ENCODE measurements at places on chromosomes 6 and 20.

GRCh38 chr6:141618180-141618581, 514.5 kb upstream of the GJE1 start:
- DNase-seq, result no peak

DNA sequence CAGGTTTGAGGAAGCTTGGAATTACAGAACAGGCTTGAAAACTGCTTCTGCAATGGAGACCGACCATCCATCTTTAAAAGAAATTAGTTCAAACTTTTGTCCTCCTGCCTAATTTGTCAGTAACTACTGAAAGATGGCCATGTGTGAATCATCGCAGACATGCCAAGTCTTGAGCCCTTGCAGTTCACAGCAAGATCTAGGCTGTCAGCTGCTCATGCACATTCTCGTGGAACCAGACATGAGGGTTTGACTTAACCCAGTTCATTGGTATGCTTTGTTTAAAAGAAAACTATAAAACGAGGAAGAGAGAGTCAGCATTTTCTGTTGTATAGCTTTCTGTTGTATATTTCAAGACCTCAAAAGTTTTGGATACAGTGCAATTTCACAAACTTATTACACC, 74.0 kb upstream of the SAMD5 start:
- no peak for DNase-seq

- no peak for DNase-seq
Measured at GRCh38 chr6:123007885-123008284, 11.8 kb downstream of the CLVS2 start.

DNA sequence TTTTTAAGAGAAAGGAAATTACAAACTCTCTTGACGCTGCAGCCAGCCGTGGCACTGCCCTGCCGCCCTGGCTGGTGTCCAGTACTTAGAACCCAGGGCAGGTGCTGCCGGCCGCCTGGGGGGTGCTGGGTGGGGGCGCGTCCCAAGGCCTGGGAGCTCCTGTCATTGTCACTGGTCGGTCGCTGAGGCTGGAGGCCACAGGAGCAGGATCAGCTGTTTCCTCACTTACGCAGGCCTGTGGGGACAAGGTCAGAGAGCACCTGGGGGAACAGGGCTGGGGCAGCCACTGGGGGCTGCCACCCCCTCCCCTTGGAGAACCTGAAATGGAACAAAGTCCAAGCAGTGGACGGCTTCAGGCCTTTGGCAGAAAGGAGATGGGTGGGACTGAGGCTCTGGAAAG, 5.6 kb downstream of the BIRC7 start:
- no peak for DNase-seq

- peak; percentile 10 for DNase-seq
Measured at GRCh38 chr6:4446982-4447381, 311.6 kb upstream of the ECI2 start.

GRCh38 chr6:124040655-124041054, 237.0 kb downstream of the NKAIN2 start:
- DNase-seq, result no peak

DNA sequence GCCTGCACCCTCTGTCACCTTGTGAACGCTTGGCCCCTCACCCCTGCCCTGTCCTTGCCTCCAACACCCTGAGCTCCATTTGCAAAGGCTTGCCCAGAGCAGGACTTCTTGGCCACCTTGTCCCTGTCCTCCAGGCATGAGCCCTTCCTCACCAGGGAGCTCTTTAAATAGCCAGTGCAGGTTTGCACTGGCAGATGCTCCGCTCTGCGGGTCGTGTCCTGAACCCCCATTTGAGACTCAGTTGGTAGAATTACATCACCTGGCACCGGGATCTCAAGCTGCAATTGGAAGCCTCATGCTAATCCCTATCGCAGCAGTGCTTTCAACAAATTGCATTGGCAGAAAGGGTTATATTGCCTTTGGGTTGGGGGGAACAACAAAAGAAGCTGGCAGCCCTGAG, 85.9 kb downstream of the TRMT6 start:
- no peak for DNase-seq

GRCh38 chr20:40925829-40926510, 102.7 kb upstream of the TOP1 start:
- DNase-seq, result no peak

- no peak for DNase-seq
Measured at GRCh38 chr20:24381886-24382285, 87.5 kb upstream of the SYNDIG1 start.

DNA sequence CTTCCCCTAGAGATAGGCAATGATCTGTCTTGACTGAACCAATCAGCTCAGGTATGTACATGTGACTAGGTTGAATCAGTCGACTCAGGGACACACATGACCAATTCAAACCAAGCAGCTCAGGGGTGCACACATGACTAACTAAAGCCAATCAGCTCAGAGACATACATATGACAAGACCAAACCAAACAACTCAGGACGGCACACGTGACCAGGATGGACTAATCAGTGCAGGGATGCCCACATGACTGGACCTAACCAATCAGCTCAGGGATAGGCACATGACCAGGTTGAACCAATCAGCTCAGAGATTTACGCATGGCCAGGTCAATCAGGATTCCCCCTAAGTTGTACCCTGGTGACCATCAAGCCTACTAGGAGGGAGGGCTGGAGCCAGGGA, 310.3 kb downstream of the CDH26 start:
- DNase-seq, result no peak

DNA sequence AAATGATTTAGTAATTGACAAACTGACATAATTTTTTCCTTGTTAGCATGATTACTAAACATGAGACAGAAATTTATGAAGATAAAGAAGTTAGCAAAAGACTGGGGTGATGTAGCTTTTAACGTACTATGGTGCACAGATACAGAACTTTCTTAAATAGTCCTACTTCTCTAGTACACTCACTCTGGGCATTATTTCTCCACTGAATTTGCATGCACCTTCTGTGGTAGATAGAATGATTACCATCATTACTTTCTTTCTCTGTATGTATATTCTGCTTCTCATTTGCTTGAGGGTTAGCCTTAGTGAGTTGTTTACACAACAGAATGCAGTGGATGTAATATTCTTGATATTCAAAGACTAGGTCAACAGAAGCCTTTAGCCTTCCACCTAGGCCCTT, 173.1 kb upstream of the EPHA7 start:
- DNase-seq, result no peak

GRCh38 chr20:35508493-35509218, 20.8 kb downstream of the C20orf173 start:
- DNase-seq, result no peak

DNA sequence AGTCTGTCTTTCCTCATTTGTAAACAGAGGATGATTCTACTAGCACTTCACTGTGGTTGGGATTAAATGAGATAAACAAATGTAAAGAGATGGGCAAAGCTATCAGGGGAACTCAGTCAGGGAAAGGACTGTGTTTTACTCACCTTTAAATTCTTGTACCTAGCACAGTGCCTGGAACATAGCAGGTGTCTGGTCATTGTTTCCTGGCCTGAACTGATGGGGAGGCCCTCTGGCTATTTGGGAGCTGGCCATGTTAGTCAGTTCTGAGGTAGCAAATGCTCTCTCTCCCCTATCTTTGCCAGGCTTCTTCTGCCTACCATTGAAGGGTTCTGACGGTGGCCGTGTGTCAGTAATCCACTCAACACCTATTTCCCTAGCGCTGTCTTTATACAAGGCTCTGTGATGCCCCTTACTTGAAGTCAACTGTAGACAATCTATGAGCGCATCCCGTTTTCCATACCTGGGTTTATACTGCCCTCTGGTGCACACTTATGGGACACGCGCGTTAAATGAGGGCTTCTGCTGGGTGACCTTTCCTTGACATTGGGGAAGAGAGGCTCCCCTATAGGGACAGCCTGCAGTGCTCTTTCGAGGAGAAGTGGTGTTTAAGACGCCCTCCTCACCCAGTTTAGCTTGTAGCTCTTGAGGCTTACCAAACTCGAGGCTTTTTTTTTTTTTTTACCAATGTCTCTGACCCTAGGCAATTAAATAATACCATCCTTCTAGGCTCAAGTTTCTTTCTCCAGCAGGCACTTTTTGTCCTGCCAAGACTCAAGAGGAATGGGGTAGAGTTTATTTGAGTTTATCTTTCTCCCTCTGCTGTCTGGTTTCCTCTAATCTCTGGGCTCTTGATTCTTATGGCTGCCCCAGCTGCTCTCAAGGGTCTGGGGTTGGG, 4.0 kb upstream of the SPATS1 start:
- peak; percentile 69 for DNase-seq

DNA sequence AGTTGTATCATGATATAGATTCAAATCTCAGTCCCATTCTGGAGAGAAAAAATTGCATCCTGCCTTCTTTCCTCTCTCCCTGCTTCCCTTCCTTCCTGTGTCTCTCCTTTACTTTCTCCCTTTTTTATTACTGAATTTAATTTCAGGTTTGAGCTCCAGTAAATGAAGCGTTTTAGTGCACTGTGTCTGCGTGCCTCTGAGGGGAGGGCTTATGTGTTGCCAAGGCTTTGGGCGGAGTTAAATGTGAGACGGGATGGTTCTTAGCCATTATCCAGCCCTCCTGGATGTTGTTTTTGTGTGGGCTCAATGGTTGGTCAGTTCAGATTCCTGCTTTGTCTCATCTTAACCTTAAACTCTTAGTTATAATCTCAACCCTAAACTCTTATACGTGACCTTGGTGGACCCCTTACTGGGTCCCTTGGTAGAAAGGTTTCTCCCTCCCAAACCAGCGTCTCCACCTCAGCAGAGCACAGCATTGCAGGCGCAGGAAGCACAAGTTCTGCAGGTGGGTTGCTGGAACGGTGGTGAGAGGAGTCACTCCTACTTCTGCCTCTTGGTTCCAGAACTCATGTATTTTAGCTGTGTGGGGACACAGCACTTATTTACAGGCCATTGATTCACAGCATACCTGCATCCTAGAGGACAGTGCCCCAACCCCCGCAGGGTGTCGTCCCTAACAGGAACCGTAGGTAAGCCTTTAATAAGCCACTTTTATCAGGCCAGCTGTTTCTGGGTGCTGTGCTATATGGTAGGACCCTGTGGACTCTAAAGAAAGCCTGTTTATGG, 68.5 kb downstream of the DNAH8 start:
- no peak for DNase-seq

DNA sequence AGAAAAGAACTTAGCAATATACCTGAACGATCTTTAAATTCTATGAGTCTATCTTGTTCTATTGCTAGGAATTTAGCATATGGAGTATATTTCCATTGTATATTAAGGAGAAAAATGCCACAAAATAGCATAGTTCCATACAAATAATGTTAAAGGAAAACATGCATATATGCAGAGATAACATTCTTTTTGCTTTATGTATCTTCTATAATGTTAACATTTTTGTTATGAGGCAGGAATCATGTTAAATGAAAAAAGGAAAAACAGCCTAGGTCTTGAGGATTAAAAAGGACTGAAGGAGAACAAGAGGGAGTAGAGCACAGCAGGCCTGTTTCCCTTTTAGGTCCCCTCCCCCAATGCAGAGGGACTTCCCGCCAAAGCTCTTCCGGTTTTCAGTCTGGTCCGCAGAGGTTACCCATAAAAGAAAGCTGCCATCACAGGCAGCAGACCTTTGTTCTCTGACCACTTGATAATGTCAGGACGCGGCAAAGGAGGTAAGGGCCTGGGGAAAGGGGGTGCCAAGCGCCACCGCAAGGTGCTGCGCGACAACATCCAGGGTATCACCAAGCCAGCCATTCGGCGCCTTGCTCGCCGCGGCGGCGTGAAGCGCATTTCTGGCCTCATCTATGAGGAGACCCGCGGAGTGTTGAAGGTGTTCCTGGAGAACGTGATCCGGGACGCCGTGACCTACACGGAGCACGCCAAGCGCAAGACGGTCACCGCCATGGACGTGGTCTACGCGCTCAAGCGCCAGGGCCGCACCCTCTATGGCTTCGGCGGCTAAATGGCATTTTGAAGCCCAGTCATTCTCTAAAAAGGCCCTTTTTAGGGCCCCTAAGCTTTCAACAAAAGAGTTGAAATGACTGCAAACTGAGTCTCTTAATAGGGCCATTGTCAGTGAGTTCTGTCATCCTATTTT, 108.4 kb upstream of the PRSS16 start:
- DNase-seq, result no peak

DNA sequence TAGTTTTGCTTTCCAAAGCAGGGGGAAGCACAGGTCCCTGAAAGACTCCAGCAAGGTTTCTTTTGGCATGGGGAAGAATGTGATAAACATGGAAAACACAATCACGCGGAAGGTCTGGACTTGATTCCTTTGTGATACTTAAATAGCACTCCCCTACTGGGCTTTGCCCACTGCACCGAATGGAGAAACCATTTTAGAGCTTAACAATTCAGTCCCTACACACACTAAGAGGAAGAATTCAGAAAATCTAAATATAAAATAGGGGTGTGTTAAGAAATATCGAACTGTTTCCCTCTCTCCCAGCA, 71.4 kb upstream of the NHSL1 start:
- DNase-seq, result no peak

GRCh38 chr6:2471472-2471871, 226.1 kb upstream of the GMDS start:
- no peak for DNase-seq

GRCh38 chr20:6828794-6829423, 61.4 kb downstream of the BMP2 start:
- DNase-seq, result peak; percentile 68

- peak; percentile 39 for DNase-seq
Measured at GRCh38 chr6:130981409-130981808, 81.6 kb downstream of the EPB41L2 start.

GRCh38 chr6:39441986-39442385, 119.5 kb upstream of the KCNK16 start:
- no peak for DNase-seq

- DNase-seq, result no peak
Measured at GRCh38 chr6:6711832-6712448, 123.4 kb downstream of the LY86 start.

DNA sequence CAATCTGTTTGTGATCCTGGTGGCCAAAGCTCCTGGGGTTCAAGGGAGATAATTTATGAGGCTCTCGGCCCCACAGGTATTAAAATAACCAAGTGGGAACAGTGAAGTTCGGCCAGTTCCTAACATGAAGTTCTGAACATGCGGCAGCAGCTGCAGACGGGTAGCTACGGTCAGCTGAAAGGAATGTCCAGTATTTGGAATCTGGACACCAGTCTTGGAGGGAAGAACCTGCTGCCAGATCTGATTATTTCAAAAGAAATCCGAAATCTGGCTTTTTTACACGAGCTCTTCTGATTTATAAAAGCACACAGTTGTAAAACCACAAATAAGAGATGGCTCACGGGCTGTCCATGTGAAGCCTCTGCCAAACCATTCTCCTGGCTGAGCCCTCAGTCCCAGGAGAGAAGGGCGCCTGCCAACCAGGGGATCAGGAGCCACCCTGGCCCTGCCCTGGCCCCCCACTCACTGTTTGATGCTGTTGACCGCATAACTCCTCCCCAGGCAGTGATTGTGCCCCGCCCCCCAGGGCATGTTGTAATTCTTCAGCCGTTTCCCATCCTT, 28.2 kb upstream of the KCNB1 start:
- peak; percentile 92 for DNase-seq

DNA sequence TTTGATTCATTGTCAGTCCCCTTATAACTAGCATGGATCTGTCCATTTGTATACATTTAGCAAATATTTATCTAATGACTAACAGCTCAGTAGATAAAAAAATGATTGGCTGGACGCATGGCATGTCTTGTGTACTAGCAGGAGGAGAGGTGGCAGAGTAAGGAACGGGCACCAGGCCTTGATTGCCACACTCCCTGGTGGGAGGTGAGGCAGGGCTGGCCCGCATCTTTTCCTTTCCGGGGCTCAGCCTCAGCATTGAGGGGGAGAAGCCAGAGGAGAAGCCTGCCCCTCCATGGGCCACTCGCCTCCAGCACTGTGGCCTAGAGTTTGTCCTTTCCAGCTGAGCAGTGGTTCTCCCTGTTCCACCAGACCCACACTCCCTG, 84.9 kb upstream of the TMEM181 start:
- DNase-seq, result peak; percentile 31

- no peak for DNase-seq
Measured at GRCh38 chr6:42316981-42317380, 99.3 kb upstream of the MRPS10 start.

Data from AG08395 (cell line).